ENCODE measurements at places on chromosomes 16 and 17.

DNA sequence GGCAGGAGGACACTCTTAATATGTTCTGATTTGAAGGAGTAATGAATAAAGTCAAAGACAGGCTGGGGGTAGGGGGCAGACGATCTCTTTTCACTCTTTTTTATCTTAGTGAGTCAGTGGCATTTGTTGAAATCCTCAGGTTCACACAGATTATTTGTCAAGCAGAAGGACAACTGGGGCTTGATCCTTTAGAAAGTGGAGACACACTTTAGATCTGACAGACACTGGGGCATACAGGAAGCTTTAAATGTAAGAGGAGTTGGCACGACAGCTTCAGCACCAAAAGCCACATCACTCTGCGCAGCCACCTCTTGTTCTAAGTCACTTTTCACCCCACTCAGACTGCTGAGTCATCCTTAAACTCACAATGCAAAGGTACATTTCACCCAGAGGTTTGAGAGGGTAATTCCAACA, 121.5 kb downstream of the STXBP4 start:
- peak; percentile 57 for DNase-seq

- DNase-seq = no peak
These were observed 186.0 kb upstream of the ZFHX3 start for GRCh38 chr16:73233846-73234424.

- no peak for DNase-seq
These were observed 69.0 kb upstream of the AMZ2 start for GRCh38 chr17:68178831-68179230.

DNA sequence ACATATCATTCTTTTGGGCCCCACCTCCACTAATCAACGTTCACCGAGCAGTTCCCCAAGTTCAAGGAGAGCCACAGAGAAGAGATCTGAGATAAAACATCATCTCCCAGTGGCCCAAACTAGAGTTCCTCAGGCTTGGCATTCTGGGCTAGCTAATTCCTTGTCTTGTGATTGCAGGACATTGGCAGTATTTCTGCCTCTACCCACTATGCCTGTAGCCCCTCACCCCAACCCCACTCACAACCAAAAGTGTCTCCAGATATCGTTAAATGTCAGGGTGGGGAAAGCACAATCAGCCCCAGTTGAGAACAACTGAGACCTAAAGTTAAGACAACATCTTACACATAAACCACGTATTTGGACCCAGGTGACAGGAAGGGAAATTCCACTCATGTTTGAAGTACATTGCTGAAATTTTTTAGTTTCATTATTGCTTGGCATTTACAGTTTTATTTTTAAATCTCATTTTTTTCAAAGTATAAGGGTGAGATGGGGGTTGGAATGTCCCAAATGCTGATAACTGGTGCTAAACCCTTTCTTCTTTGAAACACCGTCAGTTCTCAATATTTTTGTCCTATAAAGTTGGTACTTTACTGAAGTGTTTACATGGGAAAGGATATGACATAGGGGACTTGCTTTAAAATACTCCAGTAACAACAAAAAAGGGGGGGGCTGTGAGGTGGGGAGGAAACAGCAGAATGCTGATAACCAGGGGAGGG, 13.6 kb downstream of the ZC3H7A start:
- DNase-seq = peak; percentile 76

- peak; percentile 92 for DNase-seq
These were observed 75.7 kb downstream of the NXN start for GRCh38 chr17:903691-904481.

DNA sequence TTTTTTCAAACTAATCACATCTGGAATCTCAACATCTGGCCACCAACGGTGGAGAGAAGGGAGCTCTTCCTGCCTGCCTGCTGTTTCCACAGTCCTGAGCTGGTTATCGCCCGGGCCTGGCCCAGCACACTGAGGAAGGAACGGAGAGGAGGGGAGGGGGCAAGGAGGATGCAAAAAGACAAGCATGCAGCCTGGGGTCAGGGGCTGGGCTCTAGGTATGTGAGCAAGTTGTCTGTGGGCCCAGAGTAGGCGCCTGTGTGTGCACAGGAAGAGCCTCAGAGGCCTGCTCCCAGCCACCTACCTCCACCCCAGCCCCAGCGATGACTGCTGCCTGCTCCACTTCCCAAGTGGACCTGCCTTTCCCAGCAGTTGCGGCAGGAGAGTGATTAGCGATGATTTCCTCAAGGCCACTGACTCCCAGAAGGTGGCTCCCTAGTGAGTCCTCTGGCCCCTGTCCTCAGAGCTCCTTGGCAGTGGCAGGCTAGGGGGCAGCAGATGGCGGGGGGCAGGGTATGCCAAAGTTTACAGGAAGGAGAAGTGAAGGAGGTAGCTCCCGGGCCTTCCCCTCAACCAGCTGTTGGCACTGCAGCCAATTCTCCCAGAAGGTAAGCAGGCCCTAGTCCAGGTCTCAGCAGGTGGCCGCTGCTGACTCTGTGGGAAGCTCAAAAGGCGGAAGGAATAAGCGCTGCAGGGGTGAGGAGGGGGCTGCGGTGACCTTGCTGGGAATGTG, 27.0 kb upstream of the RASD1 start:
- DNase-seq = peak; percentile 55

- peak; percentile 59 for DNase-seq
These were observed 1.1 kb upstream of the AKTIP start for GRCh38 chr16:53503991-53504663.

DNA sequence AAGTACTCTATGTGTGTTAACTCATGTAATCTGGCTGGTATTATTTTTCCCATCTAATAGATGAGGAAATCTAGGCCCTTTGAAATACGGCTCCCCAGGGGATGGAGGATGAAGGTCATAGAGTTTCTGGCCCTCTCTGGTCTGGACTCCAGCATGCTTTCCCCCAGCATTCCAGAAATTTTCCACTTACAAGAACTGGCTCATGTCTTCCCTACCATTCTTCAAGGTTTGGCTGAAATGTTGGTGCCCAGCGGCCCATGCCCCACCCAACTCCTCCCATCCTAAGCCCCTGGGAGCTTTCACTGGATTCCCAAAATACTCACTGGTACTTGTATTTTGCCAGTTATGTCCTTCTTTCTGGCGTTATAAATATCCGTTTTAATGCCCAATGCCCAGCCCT, 237.5 kb upstream of the NLRP1 start:
- DNase-seq = no peak

DNA sequence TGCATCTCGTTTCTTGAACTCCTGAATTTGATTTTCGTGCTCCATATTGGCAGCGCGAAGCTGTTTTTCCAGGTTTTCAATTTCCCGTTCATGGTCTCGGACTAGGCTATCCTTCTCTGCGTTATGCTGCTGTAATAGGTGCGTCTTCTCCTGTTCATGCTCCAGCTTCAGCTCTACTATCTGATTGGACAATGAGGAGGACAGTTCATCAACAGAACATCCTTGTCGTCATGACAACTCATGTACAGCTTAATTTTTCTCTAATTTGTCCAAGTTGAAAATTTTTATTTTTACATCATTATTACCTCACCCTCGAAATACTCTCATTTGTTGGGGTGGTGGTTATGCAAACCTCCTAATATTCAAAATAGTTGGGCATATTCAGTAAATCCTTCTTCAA, 289.8 kb downstream of the CEP112 start:
- no peak for DNase-seq

DNA sequence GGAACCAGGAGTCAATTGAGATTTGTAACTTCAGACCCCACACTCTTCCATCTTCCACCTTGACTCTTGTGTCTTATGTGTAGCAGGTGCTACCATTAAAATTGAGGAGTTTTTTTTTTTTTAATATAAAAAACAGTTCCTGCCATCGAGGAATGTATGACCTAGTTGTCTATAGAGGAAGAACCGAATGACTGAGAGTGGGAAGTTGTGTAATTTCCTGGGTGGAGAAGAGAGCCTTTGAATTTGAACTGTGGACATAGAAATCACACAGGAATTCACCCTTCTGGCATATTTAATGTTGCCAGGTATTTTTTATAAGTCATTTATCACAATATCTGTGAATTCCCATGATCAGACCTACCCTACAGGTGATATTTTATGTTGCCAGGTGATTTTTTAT, 22.0 kb downstream of the SP2 start:
- DNase-seq = no peak

DNA sequence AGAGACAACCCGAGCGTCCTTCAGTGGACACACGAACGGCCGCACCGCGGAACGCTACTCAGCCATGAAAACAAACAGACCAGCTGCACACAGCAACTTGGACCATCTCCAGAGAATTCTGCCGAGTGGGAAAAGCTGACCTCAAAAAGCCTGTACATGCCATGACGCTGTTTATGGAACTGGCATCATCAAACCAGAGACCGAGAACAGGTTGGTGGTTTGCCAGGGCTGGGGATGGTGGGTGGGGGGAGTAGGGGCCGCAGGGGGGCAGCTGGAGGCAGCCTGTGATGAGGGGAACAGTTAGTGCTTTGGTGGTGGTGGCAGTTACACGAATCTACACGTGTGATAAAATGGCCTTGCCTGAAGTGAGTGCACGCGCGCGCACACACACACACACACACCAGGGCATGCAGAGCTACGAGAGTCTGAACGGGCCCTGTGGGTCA, 169.8 kb downstream of the LAT start:
- DNase-seq = peak; percentile 64

DNA sequence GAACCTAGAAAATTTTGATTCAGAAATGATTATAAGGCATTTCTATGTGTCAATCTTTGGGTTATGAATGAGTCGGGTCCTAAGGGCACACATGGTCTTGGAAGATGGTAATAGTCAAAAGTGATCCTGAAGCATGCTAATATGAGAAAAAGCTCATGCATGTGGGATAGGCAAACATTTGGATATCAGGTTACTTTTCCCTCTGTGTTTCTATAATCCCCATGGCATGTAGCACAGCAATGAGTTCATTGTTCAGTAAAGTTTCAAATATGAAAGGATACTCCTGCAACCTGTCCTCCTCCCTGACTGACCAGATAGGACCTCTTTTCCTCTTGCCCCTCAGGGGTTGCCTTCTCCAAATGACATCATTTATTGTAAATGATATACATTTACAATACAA, 249.9 kb upstream of the MON1B start:
- no peak for DNase-seq

DNA sequence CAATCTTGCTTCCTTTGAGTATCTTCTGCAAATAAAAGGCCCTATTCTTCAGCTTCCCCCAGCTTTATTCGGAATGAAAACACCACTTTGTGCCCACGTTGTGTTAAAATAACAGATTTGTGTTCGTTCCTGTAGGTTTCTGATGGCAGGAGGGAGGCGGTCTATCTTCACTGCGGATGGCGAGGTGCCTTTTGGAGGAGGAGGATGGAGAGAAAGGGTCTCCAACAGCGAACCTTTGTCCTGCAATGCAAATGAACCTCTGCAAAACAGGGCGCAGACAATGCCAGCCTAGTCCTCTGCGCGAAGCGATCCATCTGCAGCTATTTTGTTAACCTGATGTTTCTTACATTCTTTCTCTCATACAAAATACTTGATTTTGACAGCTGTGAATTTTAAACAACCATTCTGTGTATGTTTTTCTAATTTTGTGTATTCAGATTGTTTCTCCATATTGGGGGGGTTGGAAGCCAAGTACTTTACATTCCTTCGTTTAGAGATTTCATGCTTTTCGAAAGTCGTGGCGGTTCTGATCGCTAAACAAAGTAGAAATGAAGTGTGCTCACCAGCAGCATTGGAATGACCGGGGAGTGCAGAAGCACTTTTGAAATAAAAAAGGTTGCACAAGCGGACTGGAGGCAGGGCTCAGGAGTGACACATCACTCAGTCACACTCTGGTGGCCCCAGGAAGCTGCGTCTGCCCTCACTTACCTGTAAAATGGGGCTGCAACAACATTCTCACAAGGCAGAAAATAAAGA, 279.0 kb upstream of the IRX5 start:
- DNase-seq = peak; percentile 21

DNA sequence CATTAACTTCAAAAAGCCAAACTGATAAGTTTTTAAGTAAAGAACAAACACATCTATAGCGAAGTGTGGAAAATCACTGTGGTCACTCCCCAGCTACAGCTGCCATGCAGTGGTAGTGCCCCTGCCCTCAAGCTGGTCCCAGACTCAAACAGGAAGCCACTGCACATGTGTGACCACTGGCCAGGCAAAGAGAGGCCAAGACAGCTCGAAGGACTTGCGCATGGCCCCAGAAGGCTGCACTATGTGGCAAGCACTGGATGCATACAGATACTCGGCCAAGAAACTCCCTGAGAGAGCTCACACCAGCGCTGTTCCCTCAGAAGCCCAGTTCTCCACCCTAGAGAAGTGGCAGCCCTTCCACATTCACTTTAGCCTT, 82.4 kb downstream of the ANKRD11 start:
- DNase-seq = no peak

GRCh38 chr17:50352072-50352692, 6.3 kb downstream of the XYLT2 start:
- no peak for DNase-seq

DNA sequence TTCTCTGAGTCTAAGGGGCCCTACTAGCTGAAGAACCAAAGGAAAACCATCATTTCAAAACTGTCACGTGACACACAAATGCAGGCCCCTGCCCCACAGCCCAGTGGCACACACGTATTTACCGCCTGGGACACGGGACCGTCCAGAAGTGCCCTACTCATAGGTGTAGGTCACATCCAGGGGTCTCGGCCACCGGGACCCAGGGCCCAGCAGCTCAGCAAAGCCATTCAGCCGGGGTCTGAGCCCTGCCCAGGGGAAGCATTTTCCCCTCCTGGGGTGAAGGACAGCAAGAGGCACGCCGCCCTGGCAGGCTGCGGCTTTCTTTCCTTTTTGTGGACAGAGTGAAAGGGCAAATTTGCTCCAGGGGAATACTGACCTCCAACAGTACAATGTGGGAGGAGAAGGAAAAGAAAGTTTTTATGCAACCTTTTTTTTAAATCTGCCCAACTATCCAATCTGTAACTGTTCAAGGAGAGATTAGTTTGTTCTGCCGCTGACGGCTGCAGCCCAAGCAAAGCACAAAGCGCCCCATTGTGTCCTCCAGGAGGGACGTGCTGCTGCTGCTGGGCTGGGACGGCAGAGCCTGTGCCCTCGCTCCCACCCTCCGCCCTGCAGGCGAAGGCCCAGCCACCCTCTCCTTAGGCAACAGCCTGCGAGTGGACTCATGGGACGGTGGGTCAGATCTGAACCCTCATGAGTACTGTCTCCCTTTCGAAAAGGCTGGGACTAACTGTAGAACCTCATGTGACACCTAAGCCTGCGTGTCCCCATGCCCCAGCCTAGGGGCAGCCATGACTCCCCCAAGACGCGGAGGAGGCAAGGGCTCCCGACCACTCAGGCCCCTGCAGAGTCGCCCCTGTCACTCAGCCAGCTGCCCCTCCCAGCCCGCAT, 21.3 kb downstream of the SLC7A5 start:
- peak; percentile 46 for DNase-seq

DNA sequence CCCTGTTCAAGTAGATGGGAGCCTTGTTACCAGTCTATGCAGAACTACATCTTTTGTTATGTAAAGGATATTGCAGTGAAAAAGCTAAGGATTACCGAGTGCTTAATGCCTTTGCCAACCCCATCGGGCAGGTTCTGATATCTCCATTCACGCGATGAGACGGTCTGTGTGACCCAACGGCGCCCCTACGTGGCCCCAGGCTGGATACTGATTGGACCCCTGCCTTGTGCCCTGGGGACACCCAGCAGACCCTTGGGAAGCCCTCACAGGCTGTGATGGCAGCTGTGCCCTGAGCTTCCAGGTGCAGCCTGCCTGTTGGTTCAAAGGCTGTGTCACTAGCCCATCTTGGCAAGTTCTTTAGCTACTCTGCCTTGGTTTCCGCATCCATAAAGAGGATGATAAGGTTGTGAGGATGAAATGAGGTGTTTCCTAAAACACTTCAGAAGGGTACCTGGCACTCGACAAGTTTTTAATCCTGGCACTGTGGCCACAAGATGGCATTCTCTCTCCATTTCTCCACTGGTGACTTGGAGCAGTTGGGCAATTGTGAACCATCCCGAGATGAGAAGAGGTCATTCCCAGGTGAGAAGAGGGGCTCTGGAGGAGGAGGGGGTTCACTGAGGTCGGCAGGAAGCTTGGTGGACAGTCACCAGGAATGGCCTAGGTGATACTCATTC, 33.6 kb downstream of the HAPSTR1 start:
- DNase-seq = no peak
